ENCODE measurements at places on chromosomes 7 and 10.
A peak's percentile ranks its signal among the peaks of the same experiment; 100 is the strongest.

DNA sequence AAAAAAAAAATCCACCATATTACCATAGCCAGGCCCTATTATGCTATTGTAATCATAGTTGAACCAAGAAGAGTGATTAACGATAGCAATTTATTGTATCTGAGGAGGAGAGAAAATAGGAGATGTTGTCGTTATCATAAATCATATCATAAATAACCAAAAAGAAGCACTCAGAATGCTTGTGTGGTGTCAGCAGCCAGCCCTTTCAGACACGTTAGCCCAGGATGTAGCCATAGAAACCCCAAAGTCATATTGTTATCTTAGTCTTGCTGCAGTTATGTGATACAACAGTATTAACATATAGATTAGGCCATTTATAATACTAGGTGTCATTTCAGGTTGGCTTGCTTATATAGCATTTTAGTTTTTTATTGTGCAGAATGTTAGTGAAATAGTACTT is 102.2 kb upstream of the GATA3 start:
- DNase-seq = no peak

DNA sequence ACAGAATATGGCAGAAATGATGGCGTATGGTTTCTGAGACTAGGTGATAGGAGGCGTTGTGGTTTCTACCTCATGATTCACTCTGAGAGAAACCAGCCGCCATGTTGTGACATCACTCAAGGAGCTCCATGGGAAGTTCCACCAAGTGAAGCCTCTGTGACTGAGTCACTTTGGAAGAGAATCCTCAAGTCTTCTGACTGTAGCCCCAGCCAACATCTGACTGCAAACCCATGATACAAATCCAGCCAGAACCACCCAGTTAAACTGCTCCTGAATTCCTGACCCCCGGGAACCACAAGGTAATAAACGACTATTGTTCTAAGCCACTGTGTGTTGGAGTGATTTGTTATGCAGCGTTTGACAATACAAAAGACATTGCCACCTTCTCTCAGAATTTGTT is 91.1 kb upstream of the CARD11 start:
- no peak for DNase-seq

- peak; percentile 60 for DNase-seq
Observed at GRCh38 chr7:132650498-132650897, 74.2 kb upstream of the PLXNA4 start.

- DNase-seq = no peak
Observed at GRCh38 chr7:125876431-125876830, 946.8 kb upstream of the POT1 start.

DNA sequence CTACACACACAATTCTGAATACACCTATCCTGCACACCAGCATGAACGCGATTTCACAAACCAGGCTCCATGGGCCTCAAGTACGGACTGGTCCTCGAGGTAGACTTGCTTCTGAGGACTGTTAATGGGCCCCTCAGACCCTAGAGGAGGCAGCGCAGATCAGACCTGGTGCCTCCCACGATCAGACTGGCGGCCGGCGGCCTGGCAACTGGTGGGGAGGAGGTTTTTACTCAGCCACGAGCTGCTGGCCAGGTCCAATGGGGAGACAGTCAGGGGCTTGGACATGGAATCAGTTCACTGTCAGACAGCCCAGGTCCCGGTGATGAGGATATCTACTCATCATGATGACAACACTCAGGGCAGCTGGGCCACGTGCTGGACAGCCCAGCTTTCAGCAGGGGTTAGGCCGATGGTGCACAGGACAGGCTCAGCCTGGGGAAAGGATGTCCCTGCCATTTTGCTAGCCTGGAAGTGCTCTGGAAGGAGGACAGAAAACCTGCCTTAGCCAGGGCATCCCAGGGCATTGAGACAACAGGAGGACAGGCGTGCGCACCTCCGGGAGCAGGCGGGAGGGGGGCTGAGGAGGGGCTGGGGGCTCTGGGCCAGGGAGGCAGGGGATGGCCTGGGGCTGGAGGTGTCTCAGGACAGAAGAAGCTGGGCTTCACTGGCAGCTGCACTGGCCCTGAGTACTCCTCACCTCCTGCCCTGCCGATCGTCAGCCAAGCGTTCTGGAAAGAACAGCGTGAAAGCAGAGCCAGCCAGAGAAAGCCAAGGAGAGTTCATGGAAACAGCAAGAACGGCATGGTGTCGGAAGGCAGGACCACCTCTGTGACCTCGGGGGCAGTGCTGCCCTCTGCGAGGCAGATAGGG is 48.0 kb upstream of the RASGEF1A start:
- no peak for DNase-seq

GRCh38 chr10:35339942-35340341 is 3.6 kb downstream of the CCNY start:
- DNase-seq = no peak

GRCh38 chr10:113356794-113357680 is 195.8 kb upstream of the HABP2 start:
- no peak for DNase-seq

DNA sequence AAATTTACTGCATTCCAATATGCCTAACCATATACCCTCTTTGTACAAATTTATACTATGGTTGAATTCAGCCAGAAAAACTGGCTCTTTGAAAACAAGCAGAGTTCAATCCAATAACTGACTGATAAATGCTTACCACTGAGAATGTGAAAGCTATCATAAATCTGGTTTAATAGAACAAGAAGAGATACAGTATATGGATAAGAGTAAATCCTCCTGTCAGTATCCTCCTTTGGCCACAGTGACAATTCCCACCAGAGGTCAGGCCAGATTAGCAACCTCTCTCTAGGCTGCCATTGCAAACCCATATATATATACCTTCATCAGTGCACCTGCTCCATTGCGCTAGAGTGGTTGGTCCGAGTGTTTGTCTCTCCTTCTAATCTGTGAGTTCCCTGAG is 647.2 kb downstream of the GRM8 start:
- no peak for DNase-seq

- DNase-seq = no peak
Observed at GRCh38 chr7:157678501-157678900, 341.7 kb downstream of the DNAJB6 start.

GRCh38 chr10:101112799-101113594 is 18.1 kb upstream of the TLX1 start:
- DNase-seq = no peak

DNA sequence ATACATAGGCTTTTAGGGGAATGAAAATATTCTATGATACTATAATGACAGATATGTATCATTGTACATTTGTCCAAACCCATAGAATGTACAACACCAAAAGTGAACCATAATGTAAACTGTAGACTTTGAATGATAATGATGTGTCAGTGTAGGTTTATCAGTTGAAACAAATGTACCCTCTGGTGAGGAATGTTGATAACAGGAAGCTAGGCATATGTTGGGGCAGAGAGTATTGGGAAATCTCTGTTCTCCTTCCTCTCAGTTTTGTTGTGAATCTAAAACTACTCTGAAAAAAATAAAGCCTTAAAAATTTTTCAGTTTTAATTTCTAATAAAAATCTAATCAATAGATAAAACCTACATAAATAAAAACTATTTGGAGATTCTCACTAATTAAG is 36.9 kb downstream of the C1GALT1 start:
- no peak for DNase-seq

GRCh38 chr10:48243487-48243886 is 31.0 kb downstream of the FRMPD2 start:
- no peak for DNase-seq

DNA sequence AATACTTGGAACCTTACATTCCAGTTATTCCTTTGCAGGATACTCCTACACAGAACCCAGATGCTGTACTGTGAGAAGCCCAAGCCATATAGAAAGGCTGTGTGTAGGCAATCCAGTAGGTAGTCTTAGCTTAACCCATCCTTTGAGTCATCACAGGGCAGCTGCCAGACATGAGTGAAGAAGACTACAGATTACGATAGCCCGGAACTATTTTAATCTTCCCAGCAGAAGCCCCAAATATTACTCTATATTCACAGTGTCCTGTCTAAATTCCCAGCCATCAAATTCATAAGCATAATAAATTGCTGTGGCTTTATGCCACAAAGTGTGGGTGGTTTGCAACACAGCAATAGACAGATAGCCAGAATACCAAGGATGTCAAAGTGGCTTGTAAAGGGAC is 474.1 kb upstream of the STEAP1 start:
- DNase-seq = no peak

DNA sequence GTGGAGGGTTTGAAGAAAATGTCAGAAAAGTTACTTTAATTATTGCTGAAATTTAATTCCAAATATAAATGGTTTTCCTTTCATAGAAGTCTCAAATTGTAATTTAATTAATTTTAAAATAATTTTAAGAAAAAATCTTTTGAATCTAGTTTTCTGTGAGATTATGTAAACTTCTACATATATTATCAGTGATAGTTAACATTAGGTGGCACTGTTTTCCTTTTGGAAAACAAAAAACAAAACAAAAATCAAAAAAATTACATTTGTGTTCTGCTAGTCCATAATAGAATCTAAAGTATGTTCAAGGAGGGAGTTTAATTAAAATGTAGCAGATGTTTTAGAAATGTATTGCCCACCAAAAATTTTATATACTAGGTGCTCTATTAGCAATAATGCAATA is 1456.7 kb downstream of the REEP3 start:
- DNase-seq = no peak

GRCh38 chr7:17126413-17127268 is 171.8 kb upstream of the AHR start:
- no peak for DNase-seq

DNA sequence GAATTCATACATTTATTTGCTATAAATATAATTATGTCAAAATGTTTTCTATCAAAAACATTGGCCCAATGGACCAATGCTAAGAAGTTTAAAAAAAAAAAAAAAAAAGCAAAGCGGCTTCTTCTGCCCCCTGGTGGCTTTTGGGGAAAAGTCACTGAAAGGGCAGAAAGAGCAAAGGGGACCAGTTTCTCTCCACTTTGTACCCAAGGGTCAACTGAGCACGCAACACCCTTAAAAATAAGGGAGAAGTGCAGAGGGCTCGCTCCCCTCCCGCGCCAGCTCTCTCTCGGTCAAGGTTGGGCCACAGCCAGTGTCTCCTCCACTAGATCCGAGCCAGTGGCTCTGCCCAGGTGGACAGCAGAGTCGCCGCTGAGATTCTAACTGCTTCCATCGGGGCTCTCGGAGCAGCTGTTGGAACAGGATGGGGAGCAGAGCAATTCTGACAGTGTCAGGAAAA is 136.4 kb upstream of the FGFR2 start:
- DNase-seq = peak; percentile 8

DNA sequence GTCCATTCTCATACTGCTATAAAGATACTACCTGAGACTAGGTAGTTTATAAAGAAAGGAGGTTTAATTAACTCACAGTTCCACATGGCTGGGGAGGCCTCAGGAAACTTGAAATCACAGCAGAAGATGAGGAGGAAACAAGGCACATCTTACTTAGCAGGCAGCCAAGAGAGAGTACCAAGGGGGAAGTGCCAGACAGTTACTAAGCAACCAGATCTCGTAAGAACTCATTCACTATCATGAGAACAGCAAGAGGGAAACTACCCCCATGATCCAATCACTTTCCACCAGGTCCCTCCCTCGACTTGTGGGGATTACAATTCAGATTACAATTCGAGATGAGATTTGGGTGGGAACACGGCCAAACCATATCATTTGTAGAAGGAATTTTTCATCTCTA is 36.3 kb downstream of the NHLRC2 start:
- DNase-seq = no peak

GRCh38 chr10:75426880-75427279 is 4.5 kb upstream of the LRMDA start:
- DNase-seq = no peak

DNA sequence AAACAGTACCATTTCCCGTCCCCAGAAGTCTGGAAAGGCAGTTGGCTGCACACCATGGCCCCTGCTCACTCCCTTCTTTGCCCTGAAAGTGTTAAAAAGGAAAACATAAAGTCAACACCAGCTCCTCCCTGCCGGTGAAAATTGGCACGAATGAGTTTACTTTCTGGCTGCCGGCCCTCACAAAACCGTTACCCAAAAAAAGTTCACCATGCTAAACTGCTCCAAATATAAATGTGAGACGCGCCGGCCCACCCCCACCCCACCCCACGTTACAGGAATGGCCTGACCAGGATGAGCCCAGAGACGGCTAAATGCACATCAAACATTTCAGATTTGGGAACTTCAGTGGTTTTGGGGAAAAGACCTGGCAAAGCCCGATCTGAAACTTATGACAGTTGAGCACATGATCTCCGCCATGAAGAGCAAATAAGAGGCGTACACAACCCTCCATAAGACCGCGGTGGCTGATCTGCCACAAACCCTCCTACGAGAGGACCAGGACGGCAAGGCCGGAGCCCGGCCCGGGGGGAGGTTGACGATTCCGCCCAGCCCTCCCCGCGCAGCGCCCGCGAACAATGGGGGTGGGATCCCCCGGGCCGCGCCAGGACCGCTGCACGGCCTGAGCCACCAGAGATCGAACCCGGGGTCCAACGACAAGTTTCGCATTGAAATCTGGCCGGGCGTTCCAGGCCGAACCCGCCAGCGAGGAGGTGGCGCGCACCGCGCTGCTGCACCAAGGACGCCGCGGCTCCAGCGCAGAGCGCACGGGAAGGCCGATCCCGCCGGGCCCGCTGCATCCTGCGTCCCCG is 952 bp downstream of the DIP2C start:
- no peak for DNase-seq

DNA sequence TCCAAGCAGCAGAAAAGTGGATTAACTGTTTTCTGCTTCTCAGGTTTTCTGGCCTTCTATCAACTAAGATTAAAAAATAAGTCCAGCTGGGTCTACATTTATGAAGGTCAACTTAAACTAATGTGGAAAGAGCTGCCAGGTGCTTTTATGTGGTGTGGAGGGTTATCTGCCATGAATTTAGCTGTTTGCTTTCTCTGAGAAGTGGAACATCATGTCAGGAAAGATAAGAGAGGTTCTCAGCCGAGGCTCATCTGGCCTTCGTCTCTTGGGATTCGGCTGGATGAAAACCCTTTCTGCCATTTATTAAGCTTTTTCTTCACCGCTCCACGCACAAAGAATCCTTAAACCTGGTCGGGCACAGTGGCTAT is 5.5 kb downstream of the PTPRN2 start:
- DNase-seq = no peak

GRCh38 chr7:30755384-30756154 is 3.6 kb downstream of the INMT start:
- no peak for DNase-seq

- DNase-seq = no peak
Observed at GRCh38 chr7:36614959-36615358, 109.3 kb downstream of the AOAH start.

- no peak for DNase-seq
Observed at GRCh38 chr7:153529100-153529499, 523.1 kb upstream of the DPP6 start.

GRCh38 chr7:70829221-70830059 is 302.5 kb upstream of the GALNT17 start:
- peak; percentile 50 for DNase-seq

Data from HTR-8/SVneo (cell line).